ENCODE measurements at places on chromosomes 5 and 9.

DNA sequence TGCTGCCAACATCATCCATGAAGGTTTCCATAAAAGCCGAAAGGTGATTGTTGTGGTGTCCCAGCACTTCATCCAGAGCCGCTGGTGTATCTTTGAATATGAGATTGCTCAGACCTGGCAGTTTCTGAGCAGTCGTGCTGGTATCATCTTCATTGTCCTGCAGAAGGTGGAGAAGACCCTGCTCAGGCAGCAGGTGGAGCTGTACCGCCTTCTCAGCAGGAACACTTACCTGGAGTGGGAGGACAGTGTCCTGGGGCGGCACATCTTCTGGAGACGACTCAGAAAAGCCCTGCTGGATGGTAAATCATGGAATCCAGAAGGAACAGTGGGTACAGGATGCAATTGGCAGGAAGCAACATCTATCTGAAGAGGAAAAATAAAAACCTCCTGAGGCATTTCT, 10.1 kb downstream of the TLR4 start:
- no peak for DNase-seq

- DNase-seq: no peak
Measured at GRCh38 chr9:127741831-127742434, 6.8 kb upstream of the TOR2A start.

GRCh38 chr5:114471529-114471928, 109.7 kb downstream of the KCNN2 start:
- no peak for DNase-seq

DNA sequence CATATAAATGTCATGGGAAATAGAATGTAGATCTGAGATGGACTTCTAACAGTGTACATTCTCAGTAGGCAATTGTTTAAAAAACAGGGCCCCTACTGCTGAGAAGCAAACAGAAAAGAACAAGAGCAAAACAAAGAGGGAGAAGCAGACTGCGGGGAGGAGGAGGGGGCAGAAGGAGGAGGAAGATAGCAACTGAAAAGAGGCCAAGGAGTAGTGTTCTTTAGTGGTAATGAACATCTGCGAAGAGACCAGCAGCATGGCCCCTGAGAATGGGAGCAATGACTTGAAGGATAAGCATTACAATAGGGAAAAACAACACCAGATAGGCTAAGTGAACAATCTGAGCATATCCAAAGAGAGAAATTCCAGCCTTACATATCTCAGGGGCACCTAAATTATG, 36.8 kb downstream of the HAPLN1 start:
- DNase-seq: no peak

GRCh38 chr9:124368692-124369091, 46.5 kb downstream of the PSMB7 start:
- no peak for DNase-seq

DNA sequence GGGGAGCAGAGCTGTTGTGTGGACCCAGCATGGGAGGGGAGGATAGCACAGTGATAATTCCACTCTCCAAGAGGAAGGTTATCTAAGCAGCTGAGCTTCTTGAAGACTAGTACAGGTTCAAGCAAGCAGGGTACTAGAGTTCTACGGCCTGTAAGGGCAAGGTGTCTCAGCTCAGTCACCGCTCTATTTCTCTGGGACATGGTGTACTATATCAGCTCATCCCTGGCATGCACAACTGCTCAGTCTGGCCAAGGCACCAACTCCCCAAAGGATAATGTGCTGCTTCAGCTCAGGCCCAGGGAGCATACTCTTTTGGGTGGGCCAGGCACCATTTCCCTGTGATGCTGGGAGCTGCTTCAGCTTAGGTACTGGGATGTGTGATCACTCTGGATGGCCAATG, 69.8 kb downstream of the RNF130 start:
- DNase-seq: no peak

- no peak for DNase-seq
Measured at GRCh38 chr5:74404574-74405508, 235.7 kb downstream of the ENC1 start.

- DNase-seq: no peak
Measured at GRCh38 chr9:86807367-86807976, 139.8 kb downstream of the GAS1 start.

DNA sequence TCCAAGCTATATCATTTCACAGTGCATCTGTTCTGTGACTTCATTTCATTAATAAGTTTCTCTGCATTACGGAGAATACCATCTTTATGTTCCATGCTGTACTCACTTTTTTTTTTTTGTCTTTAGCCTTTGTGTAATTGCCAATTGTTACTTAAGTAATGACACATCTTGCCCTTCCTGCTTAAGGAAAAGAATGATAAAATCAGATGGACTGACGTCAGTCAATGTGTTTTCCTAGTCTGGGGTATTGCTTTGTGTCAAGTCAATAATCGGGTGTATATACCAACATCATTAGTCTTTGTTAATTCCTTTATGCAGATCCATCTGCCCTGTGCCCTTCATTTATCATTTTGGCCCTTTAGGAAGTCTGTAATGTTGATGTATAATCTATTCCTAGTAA, 133.5 kb downstream of the CD180 start:
- DNase-seq: no peak

- DNase-seq: no peak
Measured at GRCh38 chr5:33102551-33102950, 338.2 kb upstream of the TARS1 start.

- no peak for DNase-seq
Measured at GRCh38 chr5:104977529-104977928, 1414.9 kb upstream of the NUDT12 start.

DNA sequence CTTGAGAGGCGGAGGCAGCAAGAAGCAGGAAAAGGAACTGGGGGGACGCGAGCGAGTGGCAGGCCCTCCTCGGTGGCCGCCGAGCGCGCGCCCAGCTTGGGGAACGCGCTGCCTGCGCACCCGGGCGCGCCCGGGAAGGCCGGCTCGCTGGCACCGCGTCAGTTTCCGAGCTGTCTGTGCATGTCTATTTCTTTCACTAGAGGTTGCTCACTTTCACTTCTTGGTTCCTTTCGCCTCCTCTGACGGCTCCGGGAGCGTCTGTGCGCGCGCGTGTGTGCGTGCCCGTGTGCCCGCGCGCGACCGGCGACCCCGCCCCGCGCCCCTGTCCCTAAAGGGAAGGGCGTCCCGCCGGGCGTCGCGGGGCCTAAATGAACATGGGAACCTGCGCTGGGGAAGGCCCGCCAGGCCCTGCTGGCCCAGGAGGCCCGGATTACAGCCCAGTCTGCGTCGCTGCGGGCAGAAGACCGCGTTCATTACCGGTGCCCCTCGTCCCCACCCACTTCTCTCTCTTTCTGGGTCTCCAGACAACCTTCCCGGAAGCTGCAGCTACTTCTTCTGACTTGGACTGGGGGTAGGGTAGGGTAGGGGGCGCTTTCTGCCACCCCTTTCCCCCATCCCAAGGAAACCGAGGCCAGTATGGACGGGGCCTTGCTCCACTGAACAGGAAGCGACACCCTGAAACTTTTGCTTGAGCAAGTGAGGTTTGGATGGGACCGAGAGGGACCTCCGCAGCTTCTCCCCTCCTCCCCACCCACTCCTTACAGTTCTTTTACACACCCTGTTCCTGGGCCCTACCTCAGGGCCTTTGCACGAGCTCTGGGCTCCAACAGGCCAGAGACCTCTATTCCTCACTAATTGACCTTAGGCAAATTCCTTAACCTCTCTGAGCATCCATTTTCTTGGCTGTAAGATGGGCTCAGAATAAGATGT, 205.8 kb upstream of the IER5L start:
- DNase-seq: peak; percentile 46

DNA sequence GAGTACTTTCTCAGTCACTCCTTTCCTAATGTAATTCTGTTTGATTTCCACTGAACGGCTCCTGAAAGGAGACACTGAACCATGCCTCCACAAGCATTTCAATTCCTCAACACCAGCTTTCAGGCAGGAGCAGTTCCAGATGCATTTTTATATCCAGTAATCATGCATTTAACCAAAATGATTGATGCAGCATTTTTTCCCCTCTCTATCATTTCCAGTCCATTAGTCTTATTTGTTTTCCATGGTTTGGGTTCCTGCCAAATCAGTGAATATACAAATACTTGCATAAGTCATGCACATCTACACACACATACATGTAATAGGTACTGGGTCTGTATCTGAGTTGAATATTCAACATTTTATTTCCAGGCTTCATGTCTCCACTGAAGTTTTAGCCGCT, 122.7 kb downstream of the GRIA1 start:
- DNase-seq: no peak

DNA sequence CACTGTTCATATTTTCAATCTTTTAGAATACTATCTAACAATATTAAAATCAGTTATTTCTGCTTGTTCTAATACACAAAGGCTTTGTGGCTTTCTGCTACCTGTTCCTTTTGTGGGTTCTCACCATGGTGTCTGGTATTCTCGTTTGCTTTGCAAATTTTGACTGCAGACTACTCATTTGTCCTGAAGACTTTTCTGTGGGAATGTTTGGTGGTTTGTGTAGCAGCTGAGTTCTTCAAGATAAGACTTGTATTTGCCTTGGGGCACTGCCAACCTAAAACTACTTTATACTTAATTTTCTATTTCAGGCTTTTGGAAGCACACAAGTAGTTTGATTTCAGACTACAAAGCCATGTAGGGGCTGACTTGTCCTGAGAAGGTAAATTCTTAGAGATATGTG, 11.1 kb downstream of the IL33 start:
- DNase-seq: no peak

DNA sequence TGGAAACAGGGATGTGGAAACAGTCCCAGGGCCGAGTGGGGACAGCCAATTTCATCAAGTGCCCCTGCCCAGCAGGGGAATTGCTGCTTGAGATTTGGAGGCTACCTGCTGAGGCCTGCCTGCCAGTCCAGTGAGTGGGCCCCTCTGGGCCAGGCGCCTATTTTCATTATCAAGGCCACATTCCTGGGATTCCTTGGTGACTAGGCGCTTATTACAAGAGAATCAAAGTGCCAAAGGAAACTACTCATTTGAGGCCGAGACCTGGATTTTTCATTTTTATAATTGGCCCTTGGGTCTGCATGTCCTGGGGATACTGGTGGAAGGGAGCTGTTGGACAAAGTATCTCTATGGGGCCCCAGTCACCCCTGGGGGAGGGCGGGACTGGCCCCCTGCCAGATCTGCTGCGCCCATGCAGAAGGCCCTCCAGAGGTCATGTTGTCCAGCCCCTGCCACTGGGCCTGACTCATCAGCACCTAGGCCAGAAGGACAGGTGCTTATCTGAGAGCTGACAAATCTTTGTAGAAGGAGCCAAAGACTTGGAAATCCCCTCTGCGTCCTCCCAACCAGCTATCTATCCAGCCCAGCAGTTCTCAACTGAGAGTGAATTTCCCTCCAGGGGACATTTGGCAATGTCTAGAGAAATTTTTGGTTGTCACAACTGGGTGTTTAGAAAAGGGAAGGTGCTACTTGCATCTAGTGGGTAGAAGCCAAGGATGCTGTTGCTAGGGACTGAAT, 45.6 kb downstream of the FOXI1 start:
- DNase-seq: no peak

DNA sequence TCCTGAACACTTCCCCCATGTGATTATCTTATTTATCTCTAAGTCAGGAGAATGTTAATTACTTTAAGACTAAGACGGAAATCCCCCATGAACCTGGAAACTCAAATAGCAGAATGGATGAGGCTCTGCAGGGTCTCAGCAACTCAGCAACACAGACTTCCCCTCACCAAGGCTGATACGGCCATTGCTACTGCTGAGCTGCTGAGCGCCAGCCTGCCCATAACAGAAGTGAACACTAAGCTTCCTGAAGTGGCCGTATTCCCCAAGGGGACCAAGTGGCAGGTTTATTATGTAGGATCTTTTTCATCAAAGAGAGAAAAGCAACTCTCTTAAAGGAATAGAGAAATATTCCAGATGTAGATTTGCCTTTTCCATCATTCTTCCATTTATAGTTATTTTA, 311.1 kb downstream of the RFX3 start:
- DNase-seq: no peak

DNA sequence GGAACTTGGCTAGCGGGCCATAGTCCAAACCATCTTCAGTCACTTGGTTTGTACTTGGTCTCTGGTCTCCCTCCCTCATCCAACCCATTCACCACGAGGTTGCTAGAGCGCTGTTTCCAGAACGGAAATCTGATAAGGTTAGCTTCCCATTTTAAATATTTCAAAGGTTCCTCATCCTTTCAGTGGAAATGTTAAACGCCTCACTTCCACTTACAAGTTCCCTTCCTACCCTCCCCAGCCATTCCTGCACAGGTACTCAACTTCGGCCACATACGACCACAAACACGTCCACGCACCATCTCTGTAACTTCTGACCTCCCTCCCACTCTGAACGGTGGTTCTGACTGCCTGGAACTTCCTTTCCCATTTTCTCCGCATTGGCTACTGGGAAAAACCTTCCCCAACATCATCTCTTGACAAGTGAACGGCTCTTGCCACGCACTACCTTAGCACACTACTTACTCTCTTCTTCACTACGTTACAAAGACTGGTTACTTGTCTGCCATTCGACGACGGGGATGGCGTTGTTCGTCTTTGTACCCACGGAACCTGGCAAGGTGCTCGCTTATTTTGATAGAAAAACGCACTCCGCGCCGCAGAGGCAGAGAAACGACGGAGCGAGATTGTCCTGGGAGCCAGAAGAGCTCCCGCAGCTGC, 629 bp downstream of the CCNH start:
- no peak for DNase-seq

DNA sequence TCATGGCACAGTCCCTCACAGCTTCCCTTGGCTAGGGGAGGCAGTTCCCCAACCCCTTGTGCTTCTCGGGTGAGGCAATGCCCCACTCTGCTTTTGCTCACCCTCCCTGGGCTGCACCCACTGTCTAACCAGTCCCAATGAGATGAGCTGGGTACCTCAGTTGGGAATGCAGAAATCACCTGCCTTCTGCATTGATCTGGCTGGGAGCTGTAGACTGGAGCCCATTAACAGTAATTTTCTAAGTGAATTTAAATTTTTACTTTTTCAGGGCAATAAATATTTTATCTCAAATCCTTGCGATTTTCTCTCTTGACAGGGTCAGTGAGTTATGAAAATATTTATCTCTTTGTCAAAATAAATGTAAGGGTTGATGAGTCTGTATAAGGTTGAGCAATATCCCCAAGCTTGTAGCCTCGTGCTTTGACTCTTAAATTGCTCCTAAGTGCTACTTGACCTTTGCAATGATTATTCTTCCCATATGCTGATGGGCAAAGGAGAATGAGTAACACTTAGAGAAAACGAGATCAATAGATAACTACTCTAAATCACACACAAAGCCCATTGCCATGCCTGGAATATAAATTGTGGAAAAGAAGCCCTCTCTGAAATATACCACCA, 82.1 kb upstream of the MOCS2 start:
- DNase-seq: no peak

DNA sequence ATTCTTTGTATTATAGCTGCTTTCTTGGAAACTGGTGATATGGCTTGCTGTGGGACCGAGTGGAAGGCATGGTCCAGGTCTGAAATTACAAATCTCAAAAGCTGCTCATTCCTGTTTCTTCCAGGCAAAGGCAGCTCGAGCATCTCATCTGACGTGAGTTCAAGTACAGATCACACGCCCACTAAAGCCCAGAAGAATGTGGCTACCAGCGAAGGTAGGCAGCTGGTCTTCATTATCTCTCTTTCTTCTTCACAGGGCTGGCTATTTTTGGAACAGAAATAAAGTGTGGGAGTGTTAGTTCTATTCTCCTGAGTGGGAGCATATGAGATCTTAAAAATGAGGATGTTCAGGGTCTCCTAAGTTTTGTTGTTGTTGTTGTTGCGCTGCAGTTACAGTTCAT, 115.9 kb downstream of the FBXL7 start:
- DNase-seq: no peak

All from activated gamma-delta T cell treated with anti-CD3 and anti-CD28 coated beads, Interleukin-2, amount 50 U/mL, for 16 hours (primary cell).